GM04504 (cell line): ENCODE measurements at places on chromosomes 13 and 19.

GRCh38 chr19:21705393-21705792 lies 62.0 kb downstream of the ZNF100 start:
- DNase-seq, result no peak

DNA sequence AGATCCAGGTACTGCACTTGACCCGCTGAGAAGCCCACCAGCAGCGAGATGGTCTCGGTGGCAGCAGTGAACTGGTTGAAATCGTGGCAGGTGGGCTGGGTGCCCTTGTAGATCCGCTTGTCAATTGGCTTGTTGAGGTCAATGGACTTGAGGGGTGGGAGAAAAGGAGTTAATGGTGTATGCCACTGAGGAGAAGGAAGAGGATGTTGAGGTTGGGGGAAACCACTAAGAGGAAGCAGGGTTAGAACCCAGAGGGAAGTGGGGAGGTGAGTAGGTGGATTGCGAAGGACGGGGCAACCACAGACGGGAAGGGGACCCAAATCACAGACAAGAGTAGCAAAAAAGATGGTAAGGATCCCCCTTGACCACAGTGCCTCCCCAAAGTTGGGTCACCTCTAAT lies 1.7 kb downstream of the DMWD start:
- DNase-seq, result no peak

DNA sequence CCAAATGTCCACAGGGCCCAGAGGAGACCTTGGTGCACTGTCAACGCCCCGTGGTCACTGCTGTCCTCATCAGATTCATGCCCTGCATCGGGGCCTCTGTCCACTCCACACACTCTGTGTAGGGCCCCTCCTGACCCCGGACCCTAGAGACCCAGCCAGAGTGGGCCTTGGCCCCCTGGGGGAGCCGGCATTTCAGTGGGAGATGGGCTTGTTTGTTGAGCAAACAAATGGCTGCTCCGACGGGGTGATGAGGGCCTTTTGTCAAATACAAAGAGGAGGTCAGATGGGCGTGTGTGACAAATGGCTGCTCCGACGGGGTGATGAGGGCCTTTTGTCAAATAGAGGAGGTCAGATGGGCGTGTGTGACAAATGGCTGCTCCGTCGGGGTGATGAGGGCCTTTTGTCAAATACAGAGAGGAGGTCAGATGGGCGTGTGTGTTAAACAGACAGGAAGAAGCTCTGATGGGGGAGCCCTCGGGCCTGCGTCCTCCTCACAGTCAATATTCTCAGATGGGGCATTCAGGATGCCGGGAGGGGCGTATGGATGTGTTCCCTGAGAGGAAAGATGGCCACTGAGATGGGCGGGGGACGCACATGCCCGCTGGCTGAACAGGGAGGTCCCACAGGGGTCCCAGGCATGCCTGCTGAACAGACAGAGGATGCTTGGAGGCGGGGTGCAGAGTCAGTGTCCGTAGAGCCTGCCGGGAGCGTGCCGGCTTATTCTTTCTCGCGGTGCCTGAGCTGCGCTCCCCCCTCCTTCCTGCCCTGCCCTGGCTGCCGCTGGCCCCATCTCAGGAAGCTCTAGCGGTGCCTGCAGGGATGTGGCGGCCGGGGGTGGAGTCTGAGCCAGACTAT lies 36.3 kb downstream of the SMIM24 start:
- no peak for DNase-seq

- DNase-seq, result no peak
Measured at GRCh38 chr13:76854894-76855293, 31.3 kb downstream of the KCTD12 start.
